Activated CD4-positive, alpha-beta T cell treated with anti-CD3 and anti-CD28 coated beads for 24 hours (primary cell): ENCODE measurements at places on chromosomes 2 and 18.

DNA sequence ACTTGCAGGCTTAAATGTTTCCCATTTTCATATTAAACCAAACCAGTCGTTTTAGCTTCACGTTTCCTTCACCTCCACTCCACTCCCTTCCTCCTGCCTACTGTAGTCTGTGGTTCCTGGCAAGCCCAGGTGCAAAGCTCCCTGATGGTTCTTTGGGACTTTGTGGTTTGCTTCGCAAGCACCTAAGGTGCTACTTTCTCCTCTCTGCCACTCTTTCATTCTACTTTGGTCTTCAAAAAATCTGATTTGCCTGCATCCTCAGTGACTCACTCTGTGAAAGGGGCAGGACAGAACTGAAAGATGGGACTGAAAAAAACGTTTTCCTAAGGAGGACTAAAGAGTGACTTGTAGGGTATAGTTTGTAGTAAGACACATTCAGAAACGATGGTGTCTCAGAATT lies 228.4 kb downstream of the CYRIA start:
- DNase-seq: no peak

- DNase-seq: no peak
These were observed 88.6 kb downstream of the ZBTB7C start for GRCh38 chr18:48320639-48320945.

- DNase-seq: no peak
These were observed 12.5 kb upstream of the WDSUB1 start for GRCh38 chr2:159298967-159299366.

DNA sequence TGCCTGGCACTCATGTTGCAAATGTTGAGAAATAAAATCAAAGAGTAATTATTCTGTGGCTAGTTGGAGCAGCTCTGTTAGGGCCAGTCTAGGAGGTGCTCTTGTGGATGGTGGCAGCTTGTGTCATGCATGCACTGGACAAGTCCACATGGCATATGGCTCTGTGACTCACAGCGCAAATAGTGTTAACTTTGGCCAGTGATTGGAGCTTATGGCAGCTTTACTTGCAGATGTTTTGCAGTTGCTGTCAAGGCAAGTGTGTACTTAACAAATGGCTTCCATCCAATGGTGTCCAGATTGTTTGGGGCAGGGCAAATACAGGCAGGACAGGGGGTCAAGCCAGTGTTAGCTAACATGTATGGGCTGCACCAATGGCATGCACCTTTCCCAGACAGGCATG lies 26.1 kb upstream of the TMX3 start:
- no peak for DNase-seq

DNA sequence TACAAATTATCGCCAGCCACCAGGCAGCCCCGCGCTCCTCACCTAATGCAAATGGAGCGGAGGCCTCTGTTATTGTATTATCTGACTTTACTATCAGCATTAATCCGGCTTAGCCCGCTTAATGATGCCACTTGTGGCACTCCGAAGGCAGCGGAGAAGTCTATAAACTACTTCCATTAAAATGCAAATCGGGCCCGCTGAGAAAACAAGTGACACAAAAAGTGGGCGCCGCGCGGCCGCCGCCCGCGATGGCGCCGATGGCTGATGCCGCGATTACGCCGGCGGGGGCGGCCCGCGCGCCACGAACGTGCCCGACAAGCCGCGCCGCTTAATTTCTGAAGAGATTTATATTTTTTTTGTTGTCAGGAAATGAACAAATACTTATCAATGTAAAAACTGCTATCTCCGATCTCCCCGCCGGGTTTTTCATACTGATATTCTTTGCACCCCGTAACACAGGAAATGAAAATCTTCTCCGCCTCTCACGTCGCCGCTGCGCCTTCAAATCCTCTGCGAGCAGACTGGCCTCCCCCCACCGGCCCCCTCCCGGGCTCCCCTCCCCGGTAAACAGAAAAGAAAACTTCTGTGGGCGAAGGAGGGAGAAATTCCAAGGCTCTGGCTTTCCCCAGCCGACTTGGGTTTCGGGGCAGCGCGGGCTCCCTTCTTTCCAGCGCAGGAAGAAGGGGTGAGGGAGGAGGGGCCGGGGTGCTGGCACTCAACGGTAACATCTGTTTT lies 221.8 kb downstream of the INSIG2 start:
- DNase-seq: peak; percentile 41

GRCh38 chr18:49119401-49119800 lies 168.6 kb upstream of the SMAD7 start:
- DNase-seq: no peak

- no peak for DNase-seq
These were observed 9.5 kb downstream of the CAPN14 start for GRCh38 chr2:31207790-31208189.

DNA sequence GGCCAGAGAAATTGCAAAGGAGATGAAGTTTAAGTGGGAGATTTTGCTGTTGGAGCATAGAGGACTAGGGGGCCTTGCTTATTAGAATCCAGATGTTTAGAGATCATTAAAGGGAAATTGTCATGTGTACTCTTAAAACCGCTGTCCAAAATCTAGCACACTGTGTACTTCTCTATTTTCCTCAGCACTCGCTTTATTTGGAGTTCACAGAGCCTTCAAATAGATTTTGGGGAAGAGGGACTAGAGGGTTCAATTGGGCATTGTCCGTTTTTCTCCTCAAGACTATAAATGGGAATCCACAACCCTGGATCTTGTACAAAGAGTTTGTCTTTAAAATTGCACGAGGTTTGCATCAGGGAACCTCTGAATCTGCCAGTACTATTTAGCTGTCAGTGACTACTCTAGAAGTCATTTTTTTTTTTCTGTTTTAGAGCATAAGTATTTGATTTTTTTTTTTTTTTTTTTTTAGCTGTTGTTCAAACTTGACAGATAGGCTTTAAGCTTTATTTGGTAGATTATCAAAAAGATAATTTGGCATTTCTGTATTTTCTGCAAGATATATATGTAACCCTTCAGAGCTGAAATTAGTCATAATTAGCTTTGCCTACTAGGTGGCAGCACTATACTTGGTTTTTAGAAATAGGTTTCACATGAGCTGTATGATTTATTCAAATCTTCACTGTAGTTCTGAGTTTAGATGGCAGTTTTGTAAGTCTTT lies 14.2 kb downstream of the PMS1 start:
- no peak for DNase-seq

- DNase-seq: no peak
These were observed 334.4 kb downstream of the AGPS start for GRCh38 chr2:177726931-177727348.

DNA sequence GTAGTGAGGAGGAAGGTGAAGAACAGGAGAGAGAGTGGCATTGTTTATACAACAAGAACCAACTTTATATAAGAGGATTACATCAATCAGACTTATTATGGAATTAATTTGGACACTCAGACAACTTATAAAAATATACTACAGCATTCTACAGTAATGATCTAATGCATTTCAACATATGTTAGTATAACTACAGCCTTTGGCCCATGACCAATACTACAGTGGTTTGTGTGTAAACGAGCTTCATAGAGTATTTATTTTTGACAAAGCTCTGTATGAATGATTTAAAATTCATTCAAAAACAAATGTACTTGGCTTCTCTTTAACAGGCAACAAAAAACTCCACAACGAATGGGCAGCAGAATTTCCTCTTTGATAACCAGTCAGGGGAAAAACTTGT lies 72.8 kb downstream of the ZNF521 start:
- DNase-seq: no peak

- DNase-seq: no peak
These were observed 60.3 kb downstream of the CACNB4 start for GRCh38 chr2:152038441-152038958.

- DNase-seq: no peak
These were observed 18.3 kb upstream of the MAP4K4 start for GRCh38 chr2:101679037-101679726.

DNA sequence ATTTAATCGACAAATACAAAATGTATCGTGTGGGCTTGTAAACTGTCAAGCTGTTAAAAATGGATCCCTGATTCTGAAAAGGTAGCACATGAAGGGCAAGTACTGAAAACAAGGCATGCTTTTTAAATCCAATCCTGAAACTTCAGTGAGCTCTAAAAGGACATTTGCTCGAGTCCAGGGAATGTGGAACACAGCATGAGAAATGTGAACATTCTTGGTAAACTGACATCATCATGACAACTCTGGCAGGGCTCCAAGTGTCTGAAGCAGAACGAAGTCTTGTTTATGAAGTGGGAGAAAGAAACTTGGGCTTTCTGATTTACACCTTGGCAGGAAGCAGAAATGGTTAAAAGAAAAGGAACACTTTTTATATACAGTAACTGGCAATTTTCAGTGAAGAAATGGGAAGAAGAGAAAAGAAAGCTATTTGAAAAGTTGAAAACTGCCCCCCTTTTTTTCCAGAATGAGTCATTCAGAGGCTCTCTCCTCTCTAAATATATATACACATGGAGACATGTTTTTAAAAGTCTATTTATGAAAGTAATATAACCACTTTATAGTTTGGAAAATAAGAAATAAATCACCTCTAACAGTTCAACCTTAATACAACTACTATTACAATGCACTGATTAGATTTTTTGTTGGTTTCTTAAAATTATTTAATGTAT lies 120.8 kb downstream of the GAREM1 start:
- no peak for DNase-seq

DNA sequence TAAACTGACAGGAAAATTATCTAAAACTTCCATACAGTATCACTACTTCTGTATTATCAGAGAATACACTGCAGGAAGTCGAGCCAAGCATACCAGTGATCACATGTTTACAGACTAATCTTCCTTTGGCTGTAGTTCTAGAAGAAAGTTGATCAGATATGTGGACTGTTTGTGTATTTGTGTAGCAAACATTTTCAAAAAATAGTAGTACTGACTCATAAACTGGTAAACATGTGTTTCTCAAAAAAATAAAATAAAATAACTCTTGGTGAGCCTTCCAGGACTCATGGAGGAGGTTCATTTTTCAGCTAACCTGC lies 148.9 kb upstream of the SLC39A10 start:
- no peak for DNase-seq

GRCh38 chr18:11042247-11042646 lies 107.1 kb downstream of the PIEZO2 start:
- no peak for DNase-seq

- no peak for DNase-seq
These were observed 7.3 kb upstream of the PROM2 start for GRCh38 chr2:95266781-95267430.

- no peak for DNase-seq
These were observed 850.7 kb downstream of the NRXN1 start for GRCh38 chr2:50181212-50181611.

DNA sequence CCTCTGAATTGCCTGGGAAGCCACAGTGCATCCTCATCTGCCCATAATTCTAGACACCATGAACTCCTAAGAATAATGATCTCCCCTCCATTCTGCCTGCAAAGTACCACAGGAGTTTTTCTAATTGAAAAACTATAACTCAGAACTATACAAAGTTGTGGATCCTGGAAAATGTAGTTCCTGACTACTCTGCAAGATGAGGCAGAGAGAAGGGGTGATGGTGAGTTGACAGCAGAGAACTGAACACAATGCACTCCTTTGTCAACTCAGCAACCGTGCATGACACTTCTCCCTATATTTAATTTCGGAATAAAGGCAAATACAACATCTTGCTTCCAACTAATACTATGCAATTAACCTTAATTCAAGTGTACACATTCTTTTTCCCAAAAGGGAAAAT lies 471.1 kb upstream of the FAM98A start:
- DNase-seq: no peak

- no peak for DNase-seq
These were observed 75.3 kb downstream of the OSBPL6 start for GRCh38 chr2:178269438-178270224.

- DNase-seq: no peak
These were observed 220.4 kb upstream of the MEX3C start for GRCh38 chr18:51417643-51418483.

DNA sequence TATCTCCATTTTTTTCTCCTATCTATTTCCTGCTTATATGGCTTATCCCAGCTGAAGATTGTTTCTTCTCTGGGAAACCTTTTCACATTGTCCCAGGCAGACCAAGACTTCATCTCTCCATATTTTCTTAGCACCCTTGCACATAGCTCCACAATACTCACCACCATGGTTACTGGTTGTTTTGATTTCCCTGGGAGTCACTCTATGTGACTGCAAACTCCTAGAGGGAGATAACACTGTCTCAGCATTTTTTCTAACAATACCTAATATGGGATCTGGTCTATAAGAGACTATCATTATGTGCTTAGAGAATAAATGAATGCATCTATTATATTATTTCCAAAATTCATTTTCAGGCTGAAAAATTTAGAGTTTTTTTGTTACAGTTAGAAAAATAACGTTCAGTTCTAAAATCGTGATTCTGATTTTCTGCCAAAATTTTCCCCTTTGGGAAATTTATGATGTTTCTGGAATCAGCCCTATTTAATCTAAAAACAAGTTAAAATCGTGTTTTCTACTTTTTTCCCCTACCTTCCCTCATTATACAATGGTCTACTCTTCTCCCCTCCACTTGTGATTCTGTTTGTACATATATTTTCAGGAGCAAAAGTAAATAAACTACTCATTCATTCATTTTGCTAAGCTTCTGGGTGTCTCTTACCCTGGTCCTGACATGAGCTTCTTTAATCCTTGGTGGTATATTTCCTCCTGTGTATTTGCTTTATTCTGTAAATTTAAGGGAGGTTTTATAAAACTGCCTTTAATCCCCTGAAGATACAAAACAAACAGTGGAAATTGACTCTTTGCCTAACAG lies 95.4 kb downstream of the HNMT start:
- DNase-seq: no peak

- no peak for DNase-seq
These were observed 391.1 kb downstream of the DCC start for GRCh38 chr18:52730972-52731619.

GRCh38 chr18:31424383-31424988 lies 23.1 kb upstream of the DSG3 start:
- no peak for DNase-seq

DNA sequence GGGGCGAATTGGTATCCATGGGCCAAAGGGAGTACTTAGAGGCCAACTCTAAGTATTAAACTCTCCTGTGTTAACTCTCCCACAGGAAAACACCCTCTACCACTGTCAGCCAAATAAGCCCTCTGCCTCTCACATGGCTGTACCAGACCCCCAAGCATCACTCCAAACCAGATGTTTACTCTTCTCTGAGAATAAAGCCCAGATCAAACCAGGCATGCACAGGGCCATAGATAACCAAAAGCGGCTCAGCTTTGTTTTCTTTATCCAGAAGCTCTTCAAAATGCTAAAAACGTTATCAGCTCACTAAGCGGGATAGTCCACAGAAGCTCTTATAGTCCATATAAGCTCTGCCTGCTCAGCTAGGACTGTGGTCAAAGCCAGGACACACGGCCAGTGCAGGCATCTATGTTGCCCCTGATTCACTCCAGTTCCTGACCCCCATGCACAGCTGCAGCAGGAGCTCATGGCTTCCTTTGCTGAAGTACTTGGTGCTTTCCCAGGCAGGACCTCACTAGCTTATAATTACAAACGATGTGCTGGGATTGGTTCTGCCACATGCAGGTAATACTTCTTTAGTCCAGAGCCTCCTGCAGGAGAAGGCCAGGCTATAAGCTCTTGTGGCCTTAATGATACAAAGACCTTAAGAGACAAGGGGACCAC lies 21.0 kb upstream of the SEMA4C start:
- no peak for DNase-seq

DNA sequence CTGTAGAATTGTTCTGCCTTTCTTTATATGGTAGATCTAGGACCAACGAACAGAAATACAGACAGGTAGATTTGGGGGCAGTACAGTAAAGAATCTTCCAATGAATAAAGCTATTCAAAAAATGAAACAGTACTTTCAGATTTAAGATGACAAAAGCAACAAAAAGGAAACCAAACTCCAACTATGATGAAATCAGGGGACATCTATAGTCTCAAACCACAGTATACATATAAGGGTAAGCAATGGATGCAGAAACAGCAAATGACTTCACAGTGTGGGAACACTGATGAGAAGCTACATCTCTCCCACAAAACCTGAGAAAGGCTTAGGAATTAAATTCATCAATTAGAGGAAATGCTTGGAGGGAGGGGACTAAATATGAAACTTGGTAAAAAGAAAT lies 202.5 kb downstream of the CTNNA2 start:
- no peak for DNase-seq
